ENCODE measurements at places on chromosomes 6 and 20.

DNA sequence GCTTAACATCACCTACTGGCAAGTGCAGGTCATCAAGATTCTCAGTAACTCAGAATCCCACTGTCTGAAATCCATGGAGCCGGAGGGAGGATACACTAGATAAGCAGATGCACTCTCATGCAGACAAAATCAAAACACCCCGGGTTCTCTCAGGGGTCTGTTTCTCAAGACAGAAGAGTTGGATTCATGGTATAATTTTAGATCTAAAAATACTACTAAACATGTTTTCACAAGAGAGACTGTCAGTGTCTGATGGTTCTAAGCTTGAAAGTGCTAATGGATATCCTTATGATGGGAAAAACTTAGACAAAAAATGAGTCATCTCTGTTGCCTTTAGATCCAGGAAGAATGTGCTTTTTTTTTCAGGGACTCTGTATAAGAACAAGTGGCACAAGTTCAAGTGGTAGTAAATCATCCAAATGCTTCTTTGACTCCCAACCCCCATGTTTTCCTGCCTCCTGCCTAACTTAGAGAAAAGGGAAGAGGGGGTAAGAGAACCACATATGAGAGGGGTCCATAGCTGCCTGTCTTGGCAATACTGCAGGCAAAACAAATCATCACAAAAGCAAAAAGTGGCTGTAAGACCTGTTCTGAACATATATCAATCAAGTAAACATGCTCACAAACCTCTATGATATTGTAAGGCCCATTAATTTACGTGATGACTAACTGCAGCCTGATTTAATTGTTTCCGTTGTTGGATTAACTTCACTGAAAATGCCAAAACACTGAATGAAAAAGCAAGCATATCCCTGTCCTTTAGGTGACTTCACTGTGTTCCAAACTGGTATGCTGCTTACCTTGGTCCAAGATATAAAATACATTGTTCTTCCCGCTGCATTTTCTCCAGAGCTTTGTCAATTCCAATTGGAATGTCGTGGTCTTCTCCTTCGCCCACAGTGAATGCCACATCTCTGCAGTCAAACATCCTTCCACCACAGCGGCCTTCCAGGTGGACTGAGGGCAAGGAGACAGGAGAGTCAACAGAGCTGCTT, 84.0 kb upstream of the TULP1 start:
- DNase-seq = no peak

DNA sequence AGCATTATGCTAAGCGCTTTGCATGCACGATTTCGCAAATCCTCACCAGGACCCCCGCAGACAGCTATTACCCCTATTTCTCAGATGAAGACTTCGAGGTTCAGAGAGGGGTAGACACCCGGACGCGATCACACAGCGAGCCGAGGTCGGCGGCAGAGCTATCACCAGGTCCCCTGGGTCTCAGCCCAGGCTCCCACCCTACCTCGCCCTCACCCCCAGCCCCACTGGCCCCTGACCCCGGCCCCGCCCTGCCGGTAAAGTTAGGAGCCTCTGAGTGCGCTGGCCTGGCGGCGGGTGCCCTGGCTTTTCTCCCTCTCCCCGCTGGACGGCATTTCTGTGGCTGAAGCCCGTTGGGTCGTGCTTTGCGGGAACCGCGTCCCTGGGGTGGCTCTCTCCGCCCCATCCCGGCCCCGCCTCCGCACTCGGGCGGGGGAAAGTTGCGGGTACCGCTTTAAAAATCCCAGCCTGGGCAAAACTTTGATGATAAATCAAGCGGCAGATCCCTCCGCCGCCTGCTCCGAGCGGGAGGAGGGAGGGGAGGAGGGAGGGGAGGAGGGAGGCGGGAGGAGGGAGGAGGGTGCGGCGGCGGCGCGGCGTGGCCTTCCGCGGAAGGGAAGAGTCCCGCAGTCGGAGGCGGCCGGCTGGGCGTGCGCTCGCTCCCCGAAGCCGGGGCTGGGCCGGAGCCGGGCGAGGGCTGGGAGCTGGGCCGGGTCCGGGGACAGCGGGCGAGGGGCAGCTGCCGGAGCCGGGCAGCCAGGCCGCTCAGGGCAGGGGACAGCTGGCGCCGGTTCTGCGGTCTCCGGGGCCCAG, at the start of gene VSTM2L:
Gene VSTM2L, plus strand, starts transcription at position 624 of the 810 bp plus-strand sequence. CDS start 224 bp downstream, outside the sequence.
- no peak for DNase-seq

- no peak for DNase-seq
Measured at GRCh38 chr6:154232013-154232910, 124.3 kb downstream of the IPCEF1 start.

DNA sequence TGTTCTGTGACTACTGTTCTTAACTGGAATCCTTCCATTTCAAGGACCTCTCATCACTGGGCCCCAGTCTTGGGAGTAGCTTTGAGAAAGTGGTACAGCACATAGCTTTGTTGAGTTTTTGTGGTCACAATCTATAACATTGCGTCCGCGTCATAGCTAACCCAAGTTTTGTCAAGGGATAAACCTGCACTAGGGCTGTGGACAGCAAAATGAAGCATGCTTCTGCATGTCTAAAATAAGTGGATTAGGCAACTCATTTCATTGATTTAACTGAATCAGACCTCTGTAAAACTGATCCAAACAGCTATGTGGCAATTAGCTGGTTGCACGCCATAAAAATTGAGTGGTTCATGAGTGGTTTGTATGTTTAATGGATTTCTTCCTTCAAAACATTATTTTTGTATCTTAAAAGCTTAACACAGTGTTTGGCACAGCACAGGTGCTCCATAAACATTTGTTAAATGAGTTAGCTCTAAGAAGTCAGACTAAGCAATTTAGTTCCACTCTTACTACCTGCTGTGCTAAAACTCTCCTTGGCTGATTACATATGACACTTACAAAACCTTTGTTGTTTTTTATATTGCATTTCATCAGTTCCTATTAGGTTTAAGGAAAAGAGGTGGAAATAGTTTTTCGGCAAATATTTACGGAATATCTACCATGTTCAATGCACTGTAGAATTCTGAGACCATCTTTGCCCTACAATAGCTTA, 160.3 kb upstream of the ATXN1 start:
- DNase-seq = no peak

- DNase-seq = no peak
Measured at GRCh38 chr20:10469599-10469998, 34.5 kb downstream of the SLX4IP start.

Measured in SIG-M5 (cell line).